Renal pelvis (tissue), 12 donors: ENCODE measurements at places on chromosomes 12 and 14. TPM values are rescaled to one million over a fixed set of nuclear protein-coding genes. Genes with fewer than 3 reads are reported as not detected.

Gene DNM1L
- 78.8 TPM for polyA plus RNA-seq

Gene ELK3
- polyA plus RNA-seq: 53.7 TPM

Gene SLC10A1
- 0.15 TPM for polyA plus RNA-seq

Gene MYF6
- not detected for polyA plus RNA-seq

Gene OVCH1
- 0.61 TPM for polyA plus RNA-seq

Gene KITLG
- 27.5 TPM for polyA plus RNA-seq

Gene APOF
- polyA plus RNA-seq: 0.10 TPM

Gene SIX1
- polyA plus RNA-seq: 6.3 TPM

Gene GZMH
- not detected for polyA plus RNA-seq

DNA sequence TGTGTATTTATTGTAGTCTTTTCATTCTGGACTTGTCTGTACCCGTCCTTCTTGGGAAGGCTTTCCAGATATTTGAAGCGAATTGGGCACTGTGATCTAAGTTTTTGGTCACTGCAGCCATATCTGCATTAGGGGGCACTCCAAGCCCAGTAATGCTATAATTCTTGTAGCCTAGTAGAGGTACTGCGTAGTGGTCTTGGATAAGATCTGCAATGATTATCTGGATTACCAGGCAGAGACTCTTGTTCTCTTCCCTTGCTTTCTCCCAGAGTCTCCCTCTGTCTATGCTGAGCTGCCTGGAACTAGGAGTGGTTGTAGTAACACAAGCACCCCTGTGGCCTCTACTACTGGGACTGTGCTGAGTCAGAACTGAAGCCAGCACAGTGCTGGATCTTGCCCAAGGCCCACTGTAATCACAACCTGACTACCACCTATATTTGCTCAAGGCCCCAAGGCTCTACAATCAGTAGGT is 30.0 kb downstream of the SLC38A2 start:
- DNase-seq: no peak

- no peak for DNase-seq
Observed at GRCh38 chr12:27555925-27556778, 32.1 kb downstream of the PPFIBP1 start.

- no peak for DNase-seq
Observed at GRCh38 chr14:76375484-76375883, 453 bp upstream of the ESRRB start.

DNA sequence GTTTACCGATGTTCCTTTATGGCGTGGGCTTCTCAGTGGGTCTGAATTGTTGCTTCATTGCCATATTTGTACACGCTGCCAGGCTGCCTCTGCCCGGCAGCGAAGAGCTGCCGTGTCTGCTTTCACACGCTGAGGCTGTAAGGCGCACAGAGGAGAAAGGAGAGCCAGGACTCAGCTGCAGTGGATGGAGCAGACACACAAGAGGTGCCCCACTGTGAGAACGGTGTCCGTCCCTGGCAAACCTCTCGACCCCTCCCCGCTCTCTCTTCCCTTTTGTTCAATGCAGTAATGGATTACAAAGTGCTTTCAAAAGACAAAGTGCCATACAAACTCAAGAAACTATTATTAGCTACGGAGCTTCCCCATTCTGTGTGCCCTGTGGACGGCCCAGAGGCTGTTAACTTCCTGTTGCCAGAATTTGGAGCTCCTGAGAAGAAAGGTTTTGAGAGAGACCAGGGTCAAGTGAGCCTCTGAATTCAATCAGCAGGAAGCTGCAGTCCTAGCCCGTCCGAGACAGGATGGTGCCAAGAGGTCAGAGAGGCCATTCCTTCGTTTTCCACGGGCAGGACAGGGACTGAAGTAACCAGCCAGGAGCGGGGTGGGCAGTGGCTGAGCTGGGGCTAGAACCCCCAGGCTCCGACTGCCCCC is 15.8 kb downstream of the CCND2 start:
- DNase-seq: no peak

DNA sequence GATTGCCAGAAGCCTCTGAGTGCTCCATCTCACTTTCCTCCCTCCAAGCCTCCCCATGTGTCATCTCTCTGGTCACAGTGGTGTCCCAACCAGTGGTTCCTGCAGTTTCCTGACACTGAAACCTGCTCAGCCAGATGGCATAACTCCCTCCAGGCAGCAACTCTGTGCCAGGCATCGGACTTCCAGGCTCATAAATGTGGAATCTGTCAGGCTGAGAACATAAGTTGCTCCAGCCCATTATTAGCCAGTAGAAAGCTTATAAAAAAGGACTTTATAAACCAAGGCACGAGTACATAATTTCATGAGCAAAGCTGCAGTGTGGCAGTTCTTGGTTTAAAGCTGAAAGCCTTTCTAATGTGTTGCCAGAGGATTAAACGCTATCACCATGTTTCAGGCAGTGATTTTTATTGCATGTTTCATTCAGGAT is 194.3 kb downstream of the DACT1 start:
- DNase-seq: no peak

- peak; percentile 7 for DNase-seq
Observed at GRCh38 chr12:77521508-77522115, 309.1 kb upstream of the NAV3 start.

GRCh38 chr12:28780096-28780495 is 369.0 kb upstream of the FAR2 start:
- DNase-seq: no peak

DNA sequence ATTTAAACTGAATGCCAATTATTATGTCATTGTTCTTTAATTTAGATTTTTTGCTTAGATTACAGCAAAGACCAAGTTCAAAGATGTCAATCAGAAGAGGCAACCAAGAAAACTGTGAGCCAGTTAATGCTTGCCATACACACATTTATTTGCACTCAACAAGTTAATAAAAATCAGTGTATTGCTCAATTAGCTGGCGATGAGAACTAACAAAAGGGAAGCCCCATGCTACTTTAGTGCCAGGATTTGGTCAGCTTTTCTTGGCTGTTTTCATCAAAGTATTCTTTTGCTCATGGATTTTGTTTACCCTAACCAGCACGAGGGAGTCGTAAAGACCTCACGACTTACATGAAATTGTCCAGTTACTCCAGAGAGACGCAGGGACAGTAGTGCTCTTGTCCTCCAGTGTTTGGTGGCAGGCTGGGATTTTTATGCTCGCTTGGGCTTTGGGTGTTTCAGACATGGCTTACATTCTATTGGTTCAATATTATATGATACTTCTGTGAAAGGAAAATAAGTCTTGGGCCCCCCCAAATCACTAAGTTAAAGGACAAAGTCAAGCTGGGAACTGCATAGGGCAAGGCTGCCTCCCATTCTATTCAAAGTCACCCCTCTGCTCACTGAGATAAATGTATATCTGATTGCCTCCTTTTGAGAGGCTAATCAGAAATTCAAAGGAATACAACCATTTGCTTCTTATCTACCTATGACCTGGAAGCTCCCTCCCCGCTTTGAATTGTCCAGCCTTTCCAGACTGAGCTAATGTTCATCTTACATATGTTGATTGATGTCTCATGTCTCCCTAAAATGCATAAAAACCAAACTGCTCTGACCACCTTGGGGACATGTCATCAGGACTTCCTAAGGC is 7.4 kb upstream of the B4GALNT1 start:
- DNase-seq: no peak

DNA sequence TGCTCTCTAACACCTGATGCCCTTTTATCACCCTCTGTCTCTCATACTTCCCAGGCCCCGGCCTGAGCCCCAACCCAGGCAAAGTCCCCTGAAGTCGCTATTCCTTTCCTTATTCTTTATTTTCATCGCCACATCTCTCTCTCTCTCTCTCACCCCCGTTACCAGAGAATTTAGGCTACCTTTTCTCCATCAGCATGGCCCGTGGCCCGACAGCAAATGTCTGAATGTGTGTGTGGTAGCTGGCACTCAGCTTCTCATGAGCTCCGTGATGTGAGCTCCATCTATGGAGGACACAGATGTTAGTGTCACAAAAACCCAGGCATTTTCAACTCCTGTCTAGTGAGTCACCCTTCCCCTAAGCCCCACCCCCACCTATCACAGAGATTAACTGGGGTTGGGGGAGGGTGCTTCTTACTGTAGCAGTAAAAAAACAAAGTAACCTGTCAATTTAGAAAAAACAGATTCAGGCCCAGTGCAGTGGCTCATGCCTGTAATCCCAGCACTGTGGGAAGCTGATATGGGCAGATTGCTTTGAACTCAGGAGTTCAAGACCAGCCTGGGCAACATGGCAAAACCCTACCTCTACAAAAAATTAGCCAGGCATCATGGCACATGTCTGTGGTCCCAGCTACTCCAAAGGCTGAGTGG is 53.8 kb downstream of the VCPKMT start:
- DNase-seq: peak; percentile 44

DNA sequence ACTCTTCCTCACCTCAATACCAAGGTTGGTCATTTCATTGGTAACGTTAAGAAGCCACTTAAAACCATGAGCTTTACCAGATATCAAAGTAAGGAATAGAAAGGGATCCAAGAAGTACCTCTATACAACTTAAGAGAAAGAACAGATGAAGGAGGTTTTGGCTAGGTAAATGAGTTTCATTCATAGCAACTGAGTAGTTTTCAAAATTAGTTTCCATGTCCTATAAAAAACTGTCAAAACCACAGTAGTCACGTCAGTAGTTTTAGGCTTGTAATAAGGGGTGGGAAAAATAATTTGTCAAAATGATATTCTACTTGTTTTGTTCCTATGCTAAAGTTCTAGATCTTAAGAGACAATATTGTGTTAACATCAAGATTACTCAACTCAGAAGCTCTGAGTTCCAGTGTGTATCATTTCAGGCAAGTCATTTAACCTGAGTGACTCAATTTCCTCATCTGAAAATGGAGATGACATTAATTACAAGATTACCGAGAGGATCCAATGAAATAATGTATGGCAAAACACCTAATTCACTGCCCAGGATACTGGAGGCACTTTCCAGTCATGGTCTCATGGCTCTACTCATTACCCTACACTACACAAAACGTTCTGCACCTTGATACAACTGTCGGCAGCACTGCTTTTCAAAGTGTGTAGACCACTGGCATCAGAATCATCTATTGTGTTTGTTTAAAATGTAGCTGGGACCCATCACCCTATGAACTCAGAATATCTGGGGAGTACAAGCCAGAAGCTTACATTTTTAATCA is 24.1 kb upstream of the SLC6A13 start:
- no peak for DNase-seq

DNA sequence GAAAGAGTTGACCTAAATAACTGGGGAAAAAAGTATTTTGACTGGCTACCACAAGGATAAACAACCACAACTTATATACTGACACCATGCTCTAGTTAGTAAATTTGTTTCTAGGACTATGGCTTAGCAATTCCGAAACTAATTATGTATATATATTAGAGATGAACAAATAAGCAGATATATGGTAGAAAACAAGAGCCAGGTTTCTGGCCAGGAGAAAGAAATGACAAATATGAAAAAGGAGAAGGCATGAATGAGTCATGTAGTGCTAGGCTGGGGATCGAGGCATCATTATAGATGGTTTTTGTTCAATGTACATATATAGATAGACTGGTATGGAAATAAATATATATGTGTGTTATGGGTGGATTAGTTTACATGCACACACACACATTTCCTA is 5.5 kb upstream of the LRRC74A start:
- no peak for DNase-seq

DNA sequence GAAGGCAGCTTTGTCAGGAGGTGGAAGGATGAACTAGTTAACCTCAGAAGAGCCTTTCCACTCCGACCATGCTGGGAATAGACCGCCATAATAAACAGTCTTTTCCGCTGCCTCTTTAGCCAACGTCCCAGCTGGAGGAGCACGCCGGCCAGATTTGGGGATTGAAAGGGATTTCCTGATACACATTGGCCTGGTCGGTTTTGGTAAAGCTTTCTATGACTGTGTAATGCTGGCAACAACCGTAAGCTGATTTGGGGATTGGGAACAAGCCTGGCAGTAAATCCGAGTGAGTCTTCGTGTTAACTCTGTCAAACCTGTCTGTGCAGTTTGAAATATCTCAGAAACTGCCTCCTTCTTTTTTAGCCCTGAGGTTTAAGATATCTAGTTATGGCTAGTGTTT is 87.0 kb downstream of the DAD1 start:
- DNase-seq: no peak

GRCh38 chr14:69325086-69325485 is 65.1 kb downstream of the GALNT16 start:
- no peak for DNase-seq

DNA sequence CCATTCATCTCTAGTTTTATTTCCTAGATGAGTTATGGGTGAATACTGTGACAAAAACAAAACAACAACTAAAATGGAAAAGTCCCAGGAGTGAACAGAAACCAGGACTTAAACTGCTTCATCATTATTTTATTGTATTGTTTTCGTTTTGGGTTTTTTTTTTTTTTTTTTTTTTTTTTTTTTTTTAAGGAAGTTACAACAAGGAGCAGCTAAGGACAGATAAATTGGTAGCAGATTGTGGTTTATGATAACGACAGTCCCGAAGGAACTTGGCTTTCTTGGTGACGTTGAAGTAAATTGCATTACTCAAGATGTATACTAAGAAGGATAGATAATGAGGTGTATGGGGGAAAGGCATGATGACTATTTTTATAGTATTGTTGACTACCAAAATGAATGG is 866.3 kb downstream of the NRXN3 start:
- DNase-seq: no peak

DNA sequence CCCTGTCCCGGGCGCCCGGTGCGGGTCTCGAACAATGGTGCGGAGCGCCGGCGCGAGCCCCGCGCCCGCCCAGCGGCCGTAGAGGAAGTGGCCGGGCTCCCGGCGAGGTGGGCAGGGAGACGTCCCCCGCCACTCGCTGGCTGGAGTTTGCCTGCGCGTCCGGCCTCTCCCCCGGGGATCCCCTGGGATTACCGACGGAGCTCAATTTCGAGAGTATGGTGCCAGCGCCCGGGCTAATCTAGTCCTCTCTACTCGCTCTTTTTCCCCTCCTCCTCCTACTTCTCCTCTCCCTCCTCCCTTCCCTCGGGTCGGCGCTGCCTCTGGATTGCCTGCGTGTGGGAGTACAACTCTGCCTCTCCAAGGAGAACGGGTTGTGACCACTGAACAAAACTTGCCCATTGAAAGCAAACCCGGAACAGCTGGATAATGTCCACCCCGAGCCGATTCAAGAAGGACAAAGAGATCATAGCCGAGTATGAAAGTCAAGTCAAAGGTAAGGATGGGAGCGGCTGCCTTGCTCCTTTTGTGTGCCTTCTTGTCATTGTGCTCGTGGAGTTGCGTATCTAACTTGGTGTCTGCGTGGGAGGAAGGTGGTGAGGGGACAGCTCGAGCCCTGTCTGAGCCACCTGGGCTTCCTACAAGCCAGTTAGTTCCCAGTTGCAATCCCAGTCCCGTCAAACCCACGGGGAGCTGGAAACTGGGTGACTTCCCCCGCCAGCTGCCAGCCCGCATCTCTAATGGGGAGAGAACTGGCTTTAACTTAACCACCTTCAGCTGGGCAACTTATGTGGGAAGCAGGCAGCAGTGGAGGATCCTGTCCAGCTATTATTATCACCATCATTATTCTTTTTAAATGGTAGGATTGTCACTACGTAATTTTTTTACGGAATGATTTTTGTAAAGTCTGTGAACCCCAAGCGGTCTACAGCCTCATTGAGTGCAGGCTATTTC is at the start of gene SRGAP1:
TSS of gene SRGAP1 (plus strand) at position 310 of the 951 bp plus-strand sequence. CDS start at position 427, 117 bp downstream.
- DNase-seq: peak; percentile 85

DNA sequence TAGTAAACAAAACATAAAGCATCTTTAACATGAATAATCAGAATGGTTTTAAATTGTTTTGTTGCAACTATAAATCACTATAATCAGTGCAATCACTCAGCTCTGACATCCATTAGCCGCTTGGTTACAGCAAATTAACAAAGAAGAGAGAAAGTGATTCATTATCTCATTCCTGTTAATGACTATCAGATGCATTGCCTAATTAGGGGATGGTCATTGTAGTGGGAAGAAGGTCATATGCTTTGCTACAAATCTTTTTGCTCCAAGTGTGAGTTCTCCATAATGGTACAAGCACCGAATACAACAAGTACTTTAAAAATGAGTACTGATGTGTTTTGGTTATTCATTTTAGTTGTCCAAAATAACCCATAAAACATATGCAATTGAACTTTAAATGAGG is 272.0 kb downstream of the AKAP6 start:
- DNase-seq: no peak
